ENCODE measurements at places on chromosomes 12 and 14.

GRCh38 chr14:66248256-66248655, 237.9 kb upstream of the CCDC196 start:
- DNase-seq, result no peak

GRCh38 chr12:2432856-2433255, 361.9 kb upstream of the FKBP4 start:
- no peak for DNase-seq

DNA sequence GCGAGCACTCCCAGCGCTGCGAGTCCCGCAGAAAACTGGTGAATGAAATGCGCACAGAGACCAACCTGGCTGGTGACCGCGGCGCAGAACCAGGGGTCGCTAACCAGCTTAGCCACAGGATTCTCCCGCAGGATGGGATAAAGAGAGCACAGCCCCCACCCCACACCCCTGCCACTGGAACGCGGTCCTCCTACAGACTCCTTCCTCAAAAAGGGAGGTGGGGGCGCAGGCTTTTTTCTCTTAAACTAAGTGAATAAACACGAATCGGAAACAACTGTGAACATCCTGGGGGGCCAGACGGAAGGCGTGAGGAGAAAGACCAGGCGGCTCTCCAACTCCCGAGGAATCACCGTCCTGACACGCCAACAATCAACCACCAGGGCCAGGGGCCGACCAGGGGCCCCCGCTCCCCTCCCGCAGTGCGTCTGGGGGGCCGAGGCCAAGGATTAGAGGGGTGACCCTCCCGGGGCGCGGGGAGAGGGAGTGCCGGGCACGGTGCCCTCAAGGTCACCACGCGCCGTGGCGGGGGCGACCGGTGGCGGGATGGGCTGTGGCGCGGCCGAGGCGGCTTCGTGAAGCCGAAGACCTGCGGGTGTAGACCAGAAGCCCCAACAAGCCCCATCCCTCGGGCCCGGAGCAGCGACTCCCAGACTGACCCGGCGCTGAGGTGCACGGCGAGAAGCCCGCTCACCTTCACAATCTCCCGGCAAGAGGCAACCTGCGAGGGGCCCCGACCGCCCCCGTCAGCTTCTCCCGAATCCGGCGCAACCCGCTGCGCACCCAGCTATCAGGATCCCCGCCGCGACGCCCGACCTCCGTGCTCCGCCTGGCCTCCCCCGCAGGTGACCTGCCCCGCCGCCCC, 704 bp downstream of the ATP2B1 start:
- DNase-seq, result peak; percentile 18

GRCh38 chr12:119011231-119011630, 29.9 kb downstream of the SRRM4 start:
- no peak for DNase-seq

DNA sequence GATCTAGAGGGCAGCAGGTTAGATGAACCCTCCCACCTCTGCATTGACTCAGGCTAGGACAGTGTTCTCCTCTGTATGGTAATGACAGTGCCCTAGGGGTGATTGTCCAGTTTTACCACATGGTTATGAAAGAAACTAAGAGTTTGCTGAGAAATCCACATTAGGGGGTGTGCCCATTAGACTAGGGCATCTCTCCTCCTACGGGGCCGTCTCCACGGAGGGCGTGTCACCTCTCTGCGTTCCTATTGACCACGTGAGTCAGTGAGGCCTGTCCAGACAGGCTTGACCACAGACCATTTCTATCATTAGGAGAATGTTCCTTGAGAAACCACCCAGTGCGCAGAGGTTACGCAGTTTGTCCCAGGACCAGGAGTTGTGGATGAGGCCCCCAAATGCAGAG, 8.3 kb downstream of the MVK start:
- no peak for DNase-seq

- no peak for DNase-seq
Observed at GRCh38 chr12:101599771-101600484, 5.2 kb downstream of the MYBPC1 start.

GRCh38 chr12:6852651-6853354, 853 bp downstream of the USP5 start:
- no peak for DNase-seq

DNA sequence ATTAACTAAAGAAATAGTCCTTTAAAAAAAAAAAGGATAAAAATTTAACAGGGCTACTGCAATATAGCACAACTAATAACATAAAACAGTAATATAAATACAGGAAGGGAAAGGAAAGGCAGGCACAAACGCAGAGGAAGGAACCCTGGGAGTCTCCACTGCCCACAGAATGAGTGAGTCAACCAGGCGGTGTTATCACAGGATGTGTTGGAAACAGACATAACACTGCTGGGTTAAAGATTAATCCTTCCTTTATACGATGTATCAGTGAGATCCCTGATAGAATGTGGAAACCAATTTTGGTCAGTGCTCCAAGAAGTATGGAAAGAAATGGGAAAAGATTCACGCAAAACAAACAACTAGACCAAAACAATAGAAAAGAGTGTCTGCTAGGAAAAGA, 47.9 kb downstream of the FGD6 start:
- peak; percentile 42 for DNase-seq

DNA sequence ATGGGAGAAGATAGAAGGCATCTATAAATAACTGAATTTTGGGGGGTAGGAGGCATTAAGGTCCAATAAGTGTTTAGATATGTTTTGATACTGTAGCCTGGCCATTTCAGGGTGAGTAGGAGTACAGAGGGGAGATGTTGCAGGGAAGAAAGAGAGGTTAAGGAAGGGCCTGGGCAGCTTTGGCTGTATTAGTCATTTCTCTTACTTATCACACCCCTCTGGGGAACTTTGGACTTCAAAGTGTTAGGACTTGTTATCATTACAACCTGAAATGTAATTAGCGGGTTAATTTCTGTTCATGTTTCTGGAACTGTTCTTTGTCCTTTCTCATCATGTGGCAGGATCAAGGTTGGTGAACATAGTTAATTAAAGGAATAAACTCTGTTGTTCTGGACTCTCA, 40.3 kb downstream of the SUSD6 start:
- DNase-seq, result peak; percentile 37

DNA sequence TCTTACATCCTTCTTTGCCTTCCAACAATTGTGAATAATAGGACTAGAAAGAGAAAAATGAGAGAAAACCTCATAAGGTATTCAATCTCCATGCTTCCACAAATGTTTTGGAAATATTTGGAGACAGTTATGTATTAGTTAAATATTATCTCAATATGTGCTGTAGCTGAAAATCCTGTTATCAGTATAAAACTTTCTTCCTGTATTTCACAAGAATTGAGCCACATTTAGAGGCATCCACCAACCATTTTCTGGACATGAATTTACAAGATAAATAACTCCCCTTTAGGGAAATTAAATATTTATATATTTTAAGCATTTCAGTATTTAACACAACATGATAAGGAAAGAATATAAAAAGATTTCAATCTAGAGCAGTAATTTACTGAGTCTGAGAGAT, 200.3 kb downstream of the GPHN start:
- DNase-seq, result no peak

DNA sequence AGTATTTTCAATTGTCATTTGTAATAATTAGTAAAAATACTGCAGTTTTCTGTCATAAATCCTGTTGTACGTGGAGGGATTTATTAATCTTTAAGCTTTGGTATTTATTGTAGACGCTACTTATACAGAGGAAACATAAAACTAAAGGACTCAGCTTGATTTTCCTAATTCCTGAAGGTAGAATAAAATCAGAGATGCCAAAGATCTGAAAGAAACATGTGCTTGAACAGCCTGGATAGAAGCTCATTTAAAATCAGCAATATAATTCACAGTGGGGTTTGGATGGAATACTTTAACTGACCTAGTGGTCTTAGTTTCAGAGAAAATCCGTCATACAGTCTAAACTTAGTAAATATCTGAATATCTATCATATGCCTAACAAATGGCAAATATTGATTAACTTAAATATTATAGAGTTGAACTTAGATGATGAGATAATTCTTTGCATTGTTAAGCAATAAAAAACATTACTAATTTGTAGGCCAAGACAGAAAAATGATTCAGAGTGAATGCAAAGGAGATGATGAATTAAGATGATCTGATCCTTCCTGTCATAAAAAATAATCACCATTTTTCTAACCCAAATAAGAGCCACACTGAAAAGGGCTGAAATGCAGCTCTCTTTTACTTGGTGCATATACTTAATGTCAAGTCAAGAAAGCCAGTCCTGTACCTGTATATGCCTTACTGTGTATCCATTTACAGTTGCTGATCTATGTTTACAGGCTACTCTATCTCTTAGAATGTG, 397.1 kb upstream of the DCN start:
- no peak for DNase-seq

DNA sequence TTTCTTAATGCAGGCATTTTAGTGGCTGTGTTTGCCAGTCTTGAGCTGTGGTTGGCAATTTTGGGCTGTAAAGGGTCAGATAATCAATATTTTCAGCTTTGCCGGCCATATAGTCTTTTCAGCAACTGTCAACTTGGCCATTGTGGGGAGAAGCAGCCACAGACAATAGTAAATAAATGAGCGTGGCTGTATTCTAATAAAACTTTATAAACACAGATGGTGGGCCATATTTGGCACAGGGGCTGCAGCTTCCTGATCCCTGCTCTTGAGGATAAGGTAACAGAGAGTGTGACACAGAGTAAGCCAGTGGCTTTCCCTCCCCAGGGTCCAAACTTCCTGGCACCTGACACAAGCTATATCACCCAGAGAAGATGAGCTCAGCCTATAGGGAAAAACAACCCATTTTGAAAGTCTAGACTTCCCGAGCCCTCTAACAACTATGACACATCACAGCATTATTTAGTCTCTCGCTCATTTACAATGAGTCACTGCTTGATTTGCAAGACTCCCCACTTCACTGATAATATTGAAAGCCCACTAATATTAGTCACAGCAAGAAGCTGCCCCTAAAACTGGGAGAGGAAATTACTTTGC, 163.1 kb upstream of the TMPO start:
- peak; percentile 22 for DNase-seq

DNA sequence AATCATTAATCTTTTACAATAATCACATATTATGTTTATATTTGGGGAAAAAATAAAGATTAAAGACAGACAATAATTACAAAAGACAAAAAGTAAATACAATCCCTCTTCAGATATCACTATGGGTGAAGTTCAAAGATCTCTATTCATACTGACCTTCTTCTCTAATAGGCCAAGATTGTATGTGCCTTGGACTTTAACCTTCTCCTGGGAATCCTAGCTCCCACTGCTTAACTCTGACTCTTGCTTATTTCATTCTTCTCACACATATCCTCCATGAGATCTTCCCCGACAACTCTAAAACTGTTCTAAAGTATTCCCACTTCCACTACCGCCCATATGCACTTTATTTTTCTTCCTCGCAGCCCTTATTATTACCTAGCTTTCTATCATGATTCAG, 83.8 kb downstream of the EEA1 start:
- DNase-seq, result no peak

DNA sequence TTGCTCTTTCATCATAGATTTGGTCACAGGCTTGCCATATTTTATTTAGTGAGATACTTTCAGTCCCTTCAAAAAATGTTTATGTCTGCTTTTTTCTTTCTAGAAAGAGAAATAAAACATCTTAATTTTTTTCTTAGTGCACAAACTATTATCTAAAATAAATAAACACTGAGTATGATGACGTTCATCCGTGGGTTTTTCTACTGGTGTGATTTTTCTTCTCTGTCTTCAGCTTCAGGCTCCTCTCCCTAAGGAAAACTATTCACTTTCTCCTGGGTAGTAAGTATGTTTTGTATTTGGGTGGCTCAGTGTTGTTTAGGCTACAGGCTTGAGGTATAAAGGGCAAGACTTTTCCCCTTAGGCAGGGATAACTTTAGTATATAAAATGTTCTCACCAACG, 154.7 kb downstream of the DACT1 start:
- no peak for DNase-seq

DNA sequence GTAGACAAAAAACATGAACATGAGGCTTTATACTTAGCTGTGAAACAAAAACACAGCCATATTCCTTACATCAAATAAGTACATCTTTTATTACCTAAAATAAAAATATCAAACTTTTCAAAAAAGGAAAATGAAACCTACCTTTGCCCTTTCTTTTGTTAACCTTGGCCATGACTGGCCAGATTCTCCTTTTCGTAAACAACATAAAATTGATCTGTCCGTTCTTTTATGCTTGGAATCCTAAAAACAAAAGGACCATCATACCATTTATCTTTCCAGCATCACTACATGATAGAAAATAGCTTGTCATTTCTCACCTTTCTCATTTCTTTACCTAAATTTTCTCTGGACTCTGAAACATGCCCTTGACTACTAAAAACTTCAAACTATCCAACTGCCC, 16.5 kb downstream of the PTGES3 start:
- no peak for DNase-seq

GRCh38 chr12:92332552-92332951, 186.9 kb upstream of the BTG1 start:
- no peak for DNase-seq

DNA sequence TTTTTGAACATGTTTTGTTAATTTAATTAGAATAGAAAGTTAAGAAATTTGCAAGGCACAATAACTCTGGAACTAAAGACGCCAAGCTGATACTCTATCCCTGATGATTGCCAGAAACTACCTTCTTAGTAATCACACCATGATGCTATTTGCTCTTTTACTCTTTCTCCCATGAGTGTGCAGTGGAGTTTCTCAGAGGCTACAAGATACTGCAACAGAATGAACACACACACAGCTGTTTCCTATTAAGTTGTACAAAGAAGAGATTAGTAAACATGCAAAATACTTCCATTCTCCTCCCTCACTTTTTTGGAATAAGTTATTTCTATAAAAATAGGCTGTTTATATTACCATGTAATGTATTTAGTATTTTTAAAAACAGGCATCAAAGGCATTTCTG, 1367.5 kb downstream of the AACS start:
- no peak for DNase-seq

DNA sequence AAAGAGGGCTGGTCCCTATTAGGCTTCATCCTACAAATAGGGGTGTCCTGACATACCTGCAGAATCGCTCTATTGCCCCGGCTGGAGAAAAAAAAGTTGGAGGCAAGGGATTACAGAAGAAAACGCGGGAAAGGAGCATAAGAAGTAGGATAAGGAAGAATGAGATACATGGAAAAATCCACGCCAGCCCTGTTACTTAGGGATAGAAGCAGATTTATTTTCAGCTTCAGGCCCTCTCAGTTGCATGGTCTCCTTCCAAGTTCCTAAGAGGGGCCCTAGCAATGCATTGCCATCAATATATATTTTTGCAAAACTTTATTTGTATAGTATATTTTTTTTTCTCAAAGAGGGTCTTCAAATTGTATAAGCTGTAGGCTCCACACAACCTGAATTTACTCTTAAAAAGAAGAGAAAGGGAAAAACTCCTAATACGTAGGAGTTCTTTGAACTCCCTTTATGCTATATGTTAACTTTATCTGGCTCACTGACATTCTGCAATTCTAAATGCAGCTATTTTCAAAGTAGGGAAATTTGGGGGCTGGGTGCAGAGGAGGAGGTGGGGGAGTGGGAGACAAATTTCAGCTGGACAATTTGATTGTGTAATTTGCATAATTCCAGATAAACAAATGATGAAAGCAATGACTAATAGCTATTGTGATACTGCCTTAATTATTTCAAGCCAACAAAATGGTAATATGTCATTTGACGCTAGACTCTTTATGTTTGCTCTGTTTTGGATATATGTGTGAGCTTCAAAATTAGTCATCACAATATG, 137.7 kb upstream of the TRHDE start:
- DNase-seq, result no peak

GRCh38 chr14:93736378-93737014, 51.8 kb downstream of the PRIMA1 start:
- no peak for DNase-seq

- no peak for DNase-seq
Observed at GRCh38 chr12:67524861-67525616, 123.5 kb upstream of the DYRK2 start.

Data from CD14-positive monocyte (primary cell).